ENCODE measurements at places on chromosomes 12 and 14.

GRCh38 chr14:31110872-31111271, 84.7 kb upstream of the STRN3 start:
- no peak for DNase-seq

- no peak for DNase-seq
These were observed 167.4 kb downstream of the PHLDA1 start for GRCh38 chr12:75864161-75864560.

DNA sequence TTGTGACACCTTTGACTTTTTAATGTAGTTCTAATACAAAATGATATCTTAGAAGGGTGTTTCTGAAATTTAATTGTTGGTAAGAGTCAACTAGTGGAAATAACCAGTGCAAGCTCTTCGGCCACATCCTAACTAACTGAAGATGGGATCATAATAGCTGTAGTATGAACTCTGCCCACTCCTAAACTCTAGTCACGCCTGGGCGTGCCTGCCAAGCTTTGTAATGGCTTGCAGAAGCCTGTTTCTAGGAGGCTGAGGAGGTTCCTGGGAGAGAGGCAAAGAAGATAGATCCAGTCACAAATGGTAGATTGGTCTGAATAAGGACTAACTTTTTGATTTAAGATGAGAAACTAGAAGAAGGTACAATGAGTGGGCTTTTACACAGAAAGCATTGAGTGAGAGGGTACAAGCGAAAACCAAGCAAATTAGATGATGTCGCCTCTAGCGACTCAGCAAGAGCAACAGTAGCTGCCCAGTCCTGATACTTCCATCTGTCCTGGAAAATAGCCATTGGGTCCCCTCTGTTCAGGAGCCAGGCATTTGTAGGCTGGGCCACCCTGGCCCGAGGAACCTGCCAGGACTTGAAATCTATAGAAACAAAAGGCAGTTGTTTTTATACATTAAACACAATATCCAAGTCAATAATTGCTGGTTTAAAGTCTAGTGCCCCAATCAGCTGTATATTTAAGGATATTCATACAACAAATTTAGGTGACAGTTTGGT, 148.8 kb downstream of the SLC38A4 start:
- DNase-seq: no peak

DNA sequence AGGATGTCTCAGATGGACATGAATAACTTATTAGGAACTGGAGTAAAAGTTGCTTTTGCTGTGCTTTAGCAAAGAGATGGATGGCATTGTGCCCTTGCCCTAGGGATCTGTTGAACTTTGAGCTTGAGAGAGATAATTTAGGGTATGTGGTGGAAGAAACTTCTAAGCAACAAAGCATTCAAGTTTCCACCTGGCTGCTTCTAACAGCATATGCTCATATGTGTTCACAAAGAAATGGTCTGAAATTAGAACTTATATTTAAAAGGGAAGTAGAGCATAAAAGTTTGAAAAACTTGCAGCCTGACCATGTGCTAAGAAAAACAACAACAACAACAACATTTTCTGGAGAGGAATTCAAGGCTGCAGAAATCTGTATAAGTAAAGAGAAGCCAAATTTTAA, 7.9 kb upstream of the CPSF6 start:
- no peak for DNase-seq

DNA sequence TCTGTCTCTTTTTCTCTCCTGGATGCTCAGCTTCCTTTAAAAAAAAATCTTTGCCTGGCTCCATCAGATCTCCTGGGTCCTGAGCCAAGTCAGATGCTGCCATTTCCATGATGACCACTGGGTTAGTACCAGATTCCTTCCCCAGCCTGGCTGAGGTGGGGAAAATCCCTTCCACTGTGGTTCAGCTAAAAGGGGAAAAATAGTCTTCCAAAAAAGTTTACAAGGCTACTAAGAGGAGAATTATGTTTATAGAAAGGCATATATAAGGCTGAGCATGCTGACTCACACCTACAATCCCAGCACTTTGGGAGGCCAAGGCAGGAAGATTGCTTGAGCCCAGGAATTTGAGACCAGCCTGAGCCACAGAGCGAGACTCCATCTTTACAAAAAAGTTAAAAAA, 28.4 kb upstream of the GAS2L3 start:
- DNase-seq: no peak

DNA sequence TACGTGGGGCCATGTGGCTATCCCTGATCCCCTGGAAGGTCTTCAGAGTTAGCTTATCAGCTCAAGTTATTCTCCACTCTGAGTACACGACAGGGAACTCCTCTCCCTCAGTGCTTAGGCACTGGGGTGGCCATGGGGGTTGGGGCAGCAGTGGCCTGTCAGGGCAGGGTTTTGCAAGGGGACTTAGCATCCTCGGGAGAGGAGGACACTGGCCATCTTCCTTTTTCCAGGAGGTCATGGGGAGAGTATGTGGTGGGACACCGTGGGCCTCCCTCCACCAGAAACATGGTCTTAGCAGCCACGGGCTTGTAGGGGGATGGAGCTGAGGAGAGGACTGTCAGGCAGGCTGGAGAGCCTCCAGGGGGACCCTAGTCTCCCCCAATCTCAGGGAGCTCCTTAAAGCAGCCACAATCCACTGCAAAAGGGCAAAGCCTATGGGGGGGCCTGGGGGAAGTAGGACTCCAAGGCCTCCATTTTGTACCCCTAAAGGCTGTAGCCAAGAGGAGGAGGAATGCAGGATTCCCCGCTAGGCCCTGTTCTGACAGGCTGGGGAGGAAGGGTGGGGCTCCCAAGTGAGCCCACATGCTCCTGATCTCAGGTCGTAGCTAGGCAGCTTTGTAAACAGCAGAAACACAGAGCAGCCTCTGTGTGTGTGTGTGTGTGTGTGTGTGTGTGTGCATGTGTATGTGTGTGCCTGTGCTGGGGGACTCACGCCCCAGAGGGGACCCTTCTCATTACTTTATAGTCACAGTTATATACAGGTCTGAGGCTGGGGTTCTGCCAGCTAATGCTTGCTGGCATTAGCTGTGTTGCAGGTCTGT, 36.6 kb downstream of the KRT80 start:
- DNase-seq: no peak

DNA sequence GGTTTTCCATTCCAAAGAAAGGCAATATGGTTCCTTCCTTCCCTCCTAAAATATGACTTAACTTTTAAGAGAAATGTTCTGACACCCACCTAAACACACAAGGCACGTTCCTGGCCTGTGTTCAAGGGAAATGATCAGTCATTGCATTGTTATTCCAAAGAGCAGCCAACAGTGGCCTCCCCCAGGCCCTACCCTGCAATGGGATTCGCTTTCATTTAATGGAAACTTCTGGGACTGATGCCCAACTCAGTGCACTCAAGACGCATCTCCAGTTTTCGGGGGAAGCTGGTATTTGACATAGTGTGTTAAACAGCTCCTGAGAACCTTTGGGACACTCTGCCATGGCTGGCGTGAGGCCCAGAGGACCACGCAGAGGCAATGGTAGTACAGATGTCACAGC, 65.9 kb downstream of the DDX51 start:
- no peak for DNase-seq

DNA sequence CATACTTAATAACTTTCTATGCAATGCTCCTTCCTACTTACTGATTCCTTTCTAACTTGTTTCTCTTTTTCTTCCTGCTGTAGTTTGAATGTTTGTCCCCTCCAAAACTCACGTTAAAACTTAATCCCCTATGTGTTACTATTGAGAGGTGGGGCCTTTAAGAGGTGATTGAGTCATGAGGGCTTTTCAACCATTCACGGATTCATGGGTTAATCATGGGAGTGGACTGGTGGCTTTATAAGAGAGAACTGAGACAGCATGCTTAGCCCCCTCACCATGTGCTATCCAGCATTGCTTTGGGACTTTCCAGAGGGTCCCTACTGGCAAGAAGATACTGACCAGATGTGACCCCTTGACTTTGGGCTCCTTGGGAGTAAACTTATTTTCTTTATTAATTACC, 66.0 kb upstream of the TRIM9 start:
- DNase-seq: no peak

GRCh38 chr14:68492381-68493151, 300.3 kb downstream of the ZFP36L1 start:
- DNase-seq: no peak

GRCh38 chr14:103124501-103125001, 1.3 kb downstream of the TNFAIP2 start:
- no peak for DNase-seq

DNA sequence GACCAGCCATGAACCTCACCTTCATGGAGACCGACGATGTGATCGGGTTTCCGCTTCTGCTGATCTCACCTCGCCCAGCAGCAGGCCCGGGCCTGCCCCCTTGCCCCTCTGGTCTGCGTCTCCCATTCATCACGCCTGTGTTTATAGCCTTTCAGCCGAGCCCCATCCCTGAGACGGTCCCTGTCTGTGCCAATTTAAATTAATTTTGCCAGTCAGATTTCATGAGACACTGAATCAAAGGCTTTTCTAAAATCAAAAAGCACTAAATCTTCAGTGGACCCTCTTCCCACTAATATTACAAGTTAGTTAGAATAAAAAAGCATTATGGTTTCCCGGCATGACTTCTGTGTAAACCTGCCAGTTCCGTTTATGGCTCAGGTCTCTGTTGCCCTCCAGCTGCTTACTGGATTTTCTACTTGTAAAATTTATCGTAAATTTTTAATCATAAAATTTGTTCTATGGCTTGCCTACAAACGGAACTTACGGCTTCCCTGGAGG, 155.9 kb downstream of the ESRRB start:
- no peak for DNase-seq

GRCh38 chr12:29741342-29742241, 42.1 kb downstream of the TMTC1 start:
- no peak for DNase-seq

DNA sequence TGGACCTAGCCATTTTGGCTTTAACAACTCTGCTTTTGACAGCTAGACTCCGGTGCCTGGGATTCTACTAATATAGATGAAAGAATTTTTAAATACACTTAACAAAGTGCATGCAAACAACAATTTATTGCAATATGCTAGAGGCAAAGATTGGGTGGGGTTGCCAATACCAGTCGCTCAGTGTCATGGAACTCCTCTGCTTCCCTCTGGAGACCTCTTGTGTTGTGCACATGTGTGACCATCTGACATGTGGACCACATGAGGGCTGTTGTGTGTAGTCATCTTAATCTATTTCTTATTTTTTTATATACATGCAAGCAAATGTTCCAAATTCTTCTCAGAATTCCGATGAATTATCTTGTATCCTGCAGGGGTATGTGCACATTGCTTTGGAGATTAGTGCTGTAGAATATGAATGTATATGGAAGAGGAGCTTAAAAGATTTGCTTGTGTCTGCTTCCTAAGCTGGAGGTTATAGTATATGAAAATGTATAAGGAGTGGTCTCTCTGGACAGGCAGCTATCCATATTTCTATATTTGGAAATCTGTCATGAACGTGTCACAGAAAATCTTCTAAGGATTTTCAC, 24.2 kb upstream of the STXBP6 start:
- DNase-seq: no peak

GRCh38 chr12:5429741-5430557, 2.0 kb upstream of the NTF3 start:
- no peak for DNase-seq

DNA sequence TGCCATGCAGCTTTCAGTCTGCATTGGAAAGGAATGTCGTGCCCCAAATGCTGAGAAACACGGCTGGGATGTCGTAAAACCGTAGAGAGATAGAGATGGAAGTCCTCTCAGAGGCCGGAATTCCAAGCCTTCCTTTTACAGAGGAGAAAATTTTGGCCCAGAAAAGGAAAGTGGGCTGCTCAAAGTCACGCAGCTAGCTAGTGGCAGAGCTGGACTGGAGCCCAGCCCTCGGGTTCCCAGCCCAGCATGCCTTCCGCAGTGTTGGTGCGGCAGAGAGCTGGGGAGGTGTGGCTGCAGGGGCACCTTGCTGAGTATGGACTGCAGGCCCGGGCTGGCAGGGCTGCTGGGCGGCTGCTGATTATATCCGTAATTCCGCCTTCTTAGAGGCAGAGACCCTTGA, 50.3 kb downstream of the KCNA1 start:
- no peak for DNase-seq

DNA sequence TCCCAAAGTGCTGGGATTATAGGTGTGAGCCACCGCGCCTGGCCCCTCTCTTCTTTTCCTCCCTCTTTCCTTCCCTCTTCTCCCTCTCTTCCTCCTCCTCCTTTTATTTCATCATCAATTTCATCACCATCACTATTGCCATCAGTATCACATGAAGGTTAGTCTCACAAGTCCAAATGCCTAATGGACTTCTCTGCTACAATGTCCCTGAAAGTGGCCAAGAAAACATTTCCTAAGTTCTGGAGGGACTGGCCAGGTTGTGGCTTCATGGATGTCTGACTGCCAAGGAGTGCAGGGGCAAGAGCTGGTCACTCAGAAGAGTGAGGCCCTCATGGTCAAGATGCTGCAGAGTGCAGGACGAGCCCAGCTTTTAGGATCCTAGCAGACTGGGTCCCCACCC, 97.6 kb downstream of the SYNE3 start:
- DNase-seq: no peak

- DNase-seq: no peak
These were observed 186.0 kb upstream of the ABCD2 start for GRCh38 chr12:39805651-39806050.

DNA sequence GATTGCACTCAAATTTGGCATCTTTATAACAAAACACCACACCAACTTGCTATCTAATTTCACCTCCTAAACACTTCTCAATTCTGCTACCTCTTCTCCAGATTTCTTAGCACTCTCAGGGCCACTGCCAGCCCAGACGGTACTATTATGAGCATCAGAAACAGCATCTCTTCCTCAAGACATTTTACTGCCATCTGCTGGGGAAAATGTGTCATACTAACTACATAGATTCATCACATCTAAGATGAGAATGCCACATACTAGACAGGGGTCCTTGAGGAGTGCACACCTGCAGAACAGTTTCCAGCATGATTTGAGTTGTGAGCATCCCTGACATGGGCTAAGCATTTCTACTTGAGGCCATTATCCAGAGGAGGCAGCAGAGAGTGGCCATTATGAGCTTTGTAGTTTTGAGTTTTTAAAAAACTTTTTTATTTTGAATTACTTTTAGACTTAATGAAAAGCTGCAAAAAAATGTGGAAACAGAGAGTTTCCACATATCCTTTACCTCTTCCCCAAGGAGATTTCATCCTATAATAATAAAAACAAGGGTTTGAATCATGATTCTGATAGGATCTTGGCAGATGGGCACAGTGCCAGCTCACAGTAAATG, 15.1 kb upstream of the GRIP1 start:
- DNase-seq: no peak

- DNase-seq: no peak
These were observed 98.9 kb upstream of the PLEKHG7 start for GRCh38 chr12:92603741-92604432.

Data from esophagus squamous epithelium (tissue), 5 donors.